ENCODE measurements at places on chromosomes 4 and X.
A peak's percentile ranks its signal among the peaks of the same experiment; 100 is the strongest.

GRCh38 chrX:41733939-41734338 lies 10.0 kb downstream of the GPR82 start:
- H3K4me3 ChIP-seq: no peak overlapping the region
- H3K36me3 ChIP-seq: no peaks in the 10 kb centered on the region
- DNase-seq: no peak

- H3K36me3 ChIP-seq: peaks cover 34% of the 10 kb centered on the region
- peaks cover 16% of the 10 kb centered on the region for H3K4me1 ChIP-seq
- no peak overlapping the region for H3K4me3 ChIP-seq
- DNase-seq: no peak
Observed at GRCh38 chr4:51901363-51901762, 58.4 kb downstream of the DCUN1D4 start.

DNA sequence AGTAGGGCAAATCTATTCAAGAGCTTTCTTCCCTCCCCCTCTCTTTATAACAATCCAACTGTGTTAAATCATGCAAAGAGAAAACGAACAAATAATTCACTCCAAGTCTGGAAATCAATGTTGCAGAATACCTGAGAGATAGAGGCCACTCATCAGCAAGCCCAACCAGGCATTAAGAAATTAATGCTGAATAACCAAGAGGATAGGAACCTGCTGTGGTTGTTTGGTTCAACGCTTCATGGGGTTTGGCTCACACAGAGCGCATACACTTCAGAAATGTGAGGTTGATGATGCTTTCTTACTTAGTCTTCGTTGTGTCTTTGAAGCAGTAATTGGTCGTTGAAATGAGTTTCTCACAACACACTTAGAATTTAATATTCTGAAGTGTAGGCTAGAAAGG lies 1540.0 kb upstream of the PABPC4L start:
- H3K27me3 ChIP-seq: no peaks in the 10 kb centered on the region
- no peaks in the 10 kb centered on the region for H3K4me1 ChIP-seq
- no peak overlapping the region for H3K27ac ChIP-seq
- H3K4me3 ChIP-seq: no peak overlapping the region
- no peak for DNase-seq
- no peaks in the 10 kb centered on the region for H3K36me3 ChIP-seq

DNA sequence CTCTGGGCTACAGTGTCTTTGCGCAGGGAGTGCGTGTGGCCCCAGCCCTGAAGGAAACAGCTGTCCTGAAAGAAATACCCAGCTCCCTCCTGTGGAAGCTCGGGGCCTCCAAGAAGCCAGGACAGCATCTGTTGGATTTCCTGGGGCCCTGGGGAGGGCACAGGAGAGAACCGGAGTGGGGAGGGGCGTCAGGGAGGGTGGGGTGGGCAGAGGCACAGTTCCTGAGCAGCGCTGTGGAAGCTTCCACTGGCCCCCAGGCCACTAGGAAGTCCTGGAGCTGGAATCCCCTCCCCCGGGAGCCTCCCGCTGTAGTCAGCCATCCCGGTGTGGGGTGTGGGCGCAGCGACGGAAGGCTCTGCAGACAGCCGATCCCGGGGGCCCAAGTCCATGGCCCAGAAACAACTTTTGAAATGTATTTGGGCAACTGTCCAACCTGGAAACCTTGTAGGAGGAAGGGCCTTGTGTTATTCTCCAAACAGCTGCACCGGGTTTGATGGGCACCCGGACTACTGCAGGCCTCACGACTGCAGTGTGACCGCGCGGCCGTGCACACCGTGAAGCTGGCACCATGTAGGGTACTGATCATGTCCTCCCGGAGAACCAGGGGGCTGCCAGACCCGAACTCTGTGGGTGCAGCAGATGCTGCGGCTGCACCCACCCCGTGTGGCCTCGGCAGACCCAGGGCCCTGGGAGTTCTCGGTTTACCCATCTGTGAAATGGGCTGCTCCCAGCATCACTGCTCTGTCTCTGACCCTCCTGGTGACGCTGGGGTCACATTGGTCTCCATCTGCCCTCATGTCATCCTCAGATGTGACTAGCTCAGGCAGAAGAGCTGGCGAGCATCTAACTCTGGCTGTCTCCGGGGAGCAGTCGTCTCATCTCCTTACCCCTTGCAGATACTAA lies 68.5 kb upstream of the HMX1 start:
- no peak for DNase-seq
- H3K27me3 ChIP-seq: 0 out of 2 replicates have a peak, but pooled peaks cover 1% of the 10 kb centered on the region
- no peak overlapping the region for H3K27ac ChIP-seq
- H3K4me1 ChIP-seq: no peaks in the 10 kb centered on the region
- H3K36me3 ChIP-seq: no peaks in the 10 kb centered on the region

DNA sequence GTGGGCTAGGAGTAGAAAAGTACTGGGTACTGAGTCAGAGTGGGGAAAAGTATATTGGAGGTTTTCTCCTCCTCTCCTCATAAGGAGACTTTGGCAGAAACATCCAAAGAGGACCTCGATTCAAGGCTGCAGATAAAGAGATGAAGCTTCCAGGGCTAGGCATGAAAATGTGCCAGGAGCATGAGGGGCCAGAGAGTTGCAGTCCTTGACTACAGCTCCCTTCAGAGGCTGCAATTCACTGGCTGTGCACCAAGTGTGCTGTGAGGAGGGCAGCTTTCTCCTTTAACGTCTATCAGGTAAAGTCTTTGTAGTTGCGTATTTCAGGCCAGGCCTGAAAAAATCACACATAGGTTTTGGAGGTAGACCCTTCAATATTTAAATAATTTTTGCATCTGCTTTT lies 174.9 kb upstream of the VEGFC start:
- H3K4me1 ChIP-seq: peaks cover 44% of the 10 kb centered on the region
- H3K4me3 ChIP-seq: no peak overlapping the region
- peaks cover 8% of the 10 kb centered on the region for H3K36me3 ChIP-seq
- 0 out of 2 replicates have a peak, but pooled peaks cover 1% of the 10 kb centered on the region for H3K27me3 ChIP-seq
- no peak for DNase-seq

- no peak overlapping the region for H3K4me3 ChIP-seq
- H3K27ac ChIP-seq: no peak overlapping the region
- no peaks in the 10 kb centered on the region for H3K36me3 ChIP-seq
- DNase-seq: no peak
Observed at GRCh38 chr4:4685810-4686795, 144.3 kb upstream of the STX18 start.

DNA sequence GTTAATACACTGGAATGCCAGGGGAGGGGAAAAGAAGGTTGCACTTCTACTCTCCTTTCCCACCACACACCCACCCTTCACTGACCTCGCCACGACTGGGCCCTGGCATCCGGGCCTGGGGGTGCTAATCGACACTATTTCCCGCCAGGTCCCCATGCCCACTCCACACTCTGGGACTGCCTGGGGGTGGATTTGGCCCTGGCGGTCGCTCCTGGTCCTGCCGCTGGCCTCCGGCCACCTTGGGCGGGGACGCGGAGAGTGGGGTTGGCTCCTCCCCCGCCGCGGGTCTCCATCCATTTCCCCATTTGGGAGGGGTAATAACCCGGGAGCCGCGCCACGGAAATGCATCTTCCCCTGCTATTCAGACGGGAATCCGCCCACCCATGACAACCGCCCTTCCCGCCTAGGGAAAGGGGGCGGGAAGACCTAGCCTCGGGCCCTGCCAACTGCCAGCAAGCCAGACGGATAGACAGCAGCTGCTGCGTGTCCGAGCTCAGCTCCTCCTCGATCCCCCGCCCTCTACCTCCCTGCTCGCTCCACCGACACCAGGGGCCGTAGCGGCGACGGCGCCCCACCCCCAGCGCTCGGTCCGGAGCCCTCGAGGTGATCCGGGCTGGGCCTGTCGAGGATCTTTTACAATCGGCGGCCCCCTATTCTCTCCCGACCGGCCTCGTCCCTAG lies 78.1 kb downstream of the RLIM start:
- peaks cover 9% of the 10 kb centered on the region for H3K36me3 ChIP-seq
- peaks cover 33% of the 10 kb centered on the region for H3K4me1 ChIP-seq
- H3K27me3 ChIP-seq: peaks cover 5% of the 10 kb centered on the region
- H3K27ac ChIP-seq: peak overlapping the region; percentile 86
- peak; percentile 73 for DNase-seq
- peak overlapping the region; percentile 83 for H3K4me3 ChIP-seq

- DNase-seq: peak; percentile 12
- no peak overlapping the region for H3K4me3 ChIP-seq
- no peaks in the 10 kb centered on the region for H3K27me3 ChIP-seq
- peaks cover 37% of the 10 kb centered on the region for H3K4me1 ChIP-seq
- H3K36me3 ChIP-seq: no peaks in the 10 kb centered on the region
Observed at GRCh38 chrX:103637604-103638338, 9.0 kb downstream of the TCEAL1 start.

GRCh38 chrX:15328821-15329220 lies 6.5 kb downstream of the PIGA start:
- H3K4me3 ChIP-seq: no peak overlapping the region
- DNase-seq: no peak
- no peaks in the 10 kb centered on the region for H3K4me1 ChIP-seq
- no peaks in the 10 kb centered on the region for H3K36me3 ChIP-seq

DNA sequence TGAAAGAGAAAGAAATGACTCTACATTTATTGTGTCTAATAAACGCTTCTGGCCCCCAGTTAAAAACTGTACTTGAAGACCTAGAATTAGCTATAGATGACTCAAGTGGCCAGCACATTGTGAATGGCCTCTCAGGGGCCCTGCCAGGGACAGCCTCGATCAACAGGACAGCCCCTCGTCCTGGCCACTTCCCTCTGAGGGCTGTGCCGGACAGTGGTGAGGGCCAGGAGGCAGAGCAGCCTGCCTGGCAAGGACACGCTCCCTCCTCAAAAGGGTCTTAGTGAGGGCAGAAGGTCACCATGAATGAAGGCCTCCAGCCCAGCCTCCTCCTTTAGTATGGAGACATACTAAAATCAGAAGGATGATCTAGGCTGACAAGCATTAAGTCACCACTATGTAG lies 16.5 kb downstream of the RNF212 start:
- H3K27me3 ChIP-seq: peaks cover 29% of the 10 kb centered on the region
- DNase-seq: no peak
- no peak overlapping the region for H3K4me3 ChIP-seq
- H3K36me3 ChIP-seq: no peaks in the 10 kb centered on the region

GRCh38 chr4:60934566-60935295 lies 265.4 kb upstream of the ADGRL3 start:
- H3K4me3 ChIP-seq: no peak overlapping the region
- H3K4me1 ChIP-seq: no peaks in the 10 kb centered on the region
- no peak overlapping the region for H3K27ac ChIP-seq
- H3K27me3 ChIP-seq: no peaks in the 10 kb centered on the region

DNA sequence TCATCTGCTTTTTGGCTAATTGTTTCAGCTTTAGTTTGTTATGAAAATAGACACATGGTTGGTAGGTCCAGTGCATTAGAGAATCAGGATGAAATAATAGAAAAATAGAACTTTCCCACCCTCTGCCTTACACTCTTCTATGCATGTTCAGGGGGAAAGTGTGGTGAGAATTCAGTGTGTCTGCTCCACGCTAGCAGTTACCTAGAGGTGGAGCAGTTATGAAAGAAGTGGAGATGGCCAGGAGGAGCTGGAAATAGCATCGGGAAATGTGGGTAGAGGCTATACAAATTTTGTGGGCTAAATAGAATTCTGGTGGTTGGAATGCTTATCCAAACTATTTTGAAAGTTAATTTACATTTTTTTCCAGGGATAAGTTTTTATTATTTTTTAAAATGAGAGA lies 91.4 kb upstream of the MAD2L1 start:
- no peaks in the 10 kb centered on the region for H3K27me3 ChIP-seq
- no peak for DNase-seq
- H3K4me1 ChIP-seq: no peaks in the 10 kb centered on the region

DNA sequence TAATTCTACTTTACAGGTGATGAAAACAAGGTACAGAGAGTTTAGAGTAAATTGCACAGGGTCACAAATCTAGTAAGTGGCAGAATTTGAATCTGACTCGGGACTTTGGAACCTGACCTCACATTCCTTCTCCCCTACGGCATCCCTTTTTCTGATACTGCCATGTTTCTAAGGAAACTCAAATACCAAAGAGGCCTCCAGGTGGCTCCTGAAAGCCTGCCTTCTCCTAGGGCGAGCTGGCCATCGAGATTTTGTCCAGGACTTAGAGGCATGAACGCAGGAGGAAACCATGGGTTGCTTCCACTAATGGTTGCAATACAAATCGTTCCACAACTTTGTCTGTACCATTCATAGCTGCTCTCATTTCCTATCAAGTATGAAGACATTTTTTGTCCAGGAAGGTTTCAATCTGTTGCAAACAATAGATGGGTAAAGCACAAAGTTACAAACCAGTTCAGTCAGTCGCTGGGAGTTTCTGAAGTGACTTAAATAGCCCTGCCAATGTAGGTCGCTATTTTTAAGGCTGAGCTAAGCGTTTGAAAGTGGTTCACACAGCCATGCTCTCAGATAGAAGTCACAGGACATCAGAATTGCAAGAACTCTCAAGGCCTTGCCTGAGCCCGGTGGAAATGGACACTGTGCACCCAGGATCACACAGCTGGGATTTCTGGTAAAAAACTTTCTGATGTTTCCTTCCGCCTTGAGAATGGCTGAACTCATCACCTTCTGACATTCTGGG lies 296.6 kb upstream of the PRPS2 start:
- H3K27ac ChIP-seq: no peak overlapping the region
- H3K36me3 ChIP-seq: no peaks in the 10 kb centered on the region
- no peaks in the 10 kb centered on the region for H3K4me1 ChIP-seq
- no peaks in the 10 kb centered on the region for H3K27me3 ChIP-seq
- DNase-seq: no peak
- H3K4me3 ChIP-seq: no peak overlapping the region

DNA sequence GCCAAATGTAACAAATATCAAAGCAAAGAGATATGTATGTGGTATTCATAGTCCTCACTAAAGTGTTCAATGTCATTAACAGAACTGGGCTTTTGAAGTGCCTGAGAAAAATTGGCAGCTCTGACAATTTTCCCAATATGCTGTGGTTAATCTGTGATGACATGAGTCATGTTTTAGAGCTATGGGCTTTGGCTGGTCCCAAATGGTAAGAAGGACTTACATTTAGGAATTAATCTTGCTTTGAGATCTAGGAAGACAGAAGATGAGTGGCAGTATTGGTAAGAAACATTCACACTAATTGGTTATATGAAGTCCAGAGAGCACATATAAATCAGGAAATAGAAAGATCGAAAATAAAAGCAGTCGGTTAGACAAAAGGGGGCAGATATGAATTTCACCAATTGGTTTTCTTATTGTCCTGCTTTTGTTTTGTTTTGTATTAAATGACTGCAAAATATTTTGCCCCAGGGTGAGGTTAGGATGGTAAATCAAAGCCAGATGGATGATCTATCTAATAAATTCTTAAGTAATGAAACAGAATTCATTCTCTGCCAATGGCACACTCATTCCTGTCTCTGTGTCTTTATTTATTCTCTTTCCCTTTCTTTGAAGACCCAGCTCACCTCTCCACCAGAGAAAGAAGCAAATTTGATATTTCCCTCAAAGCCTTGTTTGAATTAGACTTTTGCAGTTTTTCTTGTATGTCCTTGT lies 993.1 kb downstream of the RPA4 start:
- peak overlapping the region; percentile 67 for H3K27ac ChIP-seq
- H3K27me3 ChIP-seq: no peaks in the 10 kb centered on the region
- DNase-seq: peak; percentile 65

DNA sequence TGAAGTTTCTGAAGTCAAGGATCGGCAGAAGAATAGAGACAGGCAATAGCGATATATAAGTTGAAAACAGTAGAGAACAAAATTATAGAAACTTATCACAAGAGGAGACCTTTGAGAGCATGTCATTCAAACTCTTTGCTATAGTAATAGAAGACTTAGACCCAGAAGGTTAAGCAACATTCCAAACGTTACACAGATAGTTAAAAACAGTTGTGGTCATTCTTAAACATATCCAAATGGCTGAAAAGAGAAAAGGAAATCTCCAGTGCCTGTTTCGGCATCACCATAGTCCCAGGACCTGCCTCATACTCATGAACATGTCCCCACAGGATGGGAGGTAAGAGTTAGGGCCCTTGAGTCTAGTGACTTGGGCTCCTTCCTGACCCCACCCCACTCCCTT lies 258.1 kb upstream of the NOCT start:
- H3K27ac ChIP-seq: no peak overlapping the region
- H3K4me1 ChIP-seq: no peaks in the 10 kb centered on the region
- no peak for DNase-seq
